ENCODE measurements at places on chromosomes 16 and 17.
A peak's percentile ranks its signal among the peaks of the same experiment; 100 is the strongest.

DNA sequence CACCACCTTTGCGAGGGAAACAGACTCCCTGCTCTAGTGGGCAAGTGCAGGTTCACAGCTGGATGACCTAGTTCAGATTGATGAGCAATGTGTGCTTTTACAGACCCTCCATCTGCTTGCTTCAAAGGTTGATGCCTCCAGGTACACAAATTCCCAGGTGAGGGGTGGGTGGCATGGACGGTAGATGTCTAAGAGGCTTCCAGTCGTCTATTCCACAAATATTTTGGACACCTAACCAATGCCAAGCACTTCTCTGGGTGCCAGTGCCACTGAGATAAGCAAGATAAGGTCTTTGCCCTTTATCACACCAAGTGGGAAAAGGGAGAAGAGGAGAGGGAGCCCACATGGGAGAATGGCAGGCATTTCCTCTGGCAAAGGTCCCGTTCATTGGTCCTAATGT, 316.6 kb upstream of the CDH5 start:
- DNase-seq, result no peak

GRCh38 chr17:491086-492021, 138.7 kb upstream of the RPH3AL start:
- DNase-seq, result no peak

DNA sequence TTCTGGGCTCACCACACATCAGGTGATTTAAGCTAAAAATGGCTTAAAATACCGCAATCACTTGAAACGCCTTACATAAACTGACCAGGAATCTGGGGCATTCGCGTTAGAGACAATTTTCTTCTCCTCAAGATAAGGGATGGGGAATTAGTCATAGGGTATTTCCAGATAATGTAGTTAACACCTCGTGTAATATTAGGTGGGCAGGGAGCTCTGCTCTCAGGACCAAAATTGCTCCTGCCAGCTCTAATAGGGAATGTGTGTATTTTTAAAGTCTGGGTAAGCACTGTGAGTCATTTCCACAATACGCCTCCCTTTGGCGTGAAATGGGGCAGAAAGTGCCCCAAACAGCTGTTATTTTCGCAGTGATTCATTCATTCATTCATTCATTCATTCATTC, 408.6 kb downstream of the MAF start:
- no peak for DNase-seq

- DNase-seq, result no peak
These were observed 75.9 kb upstream of the ZNF750 start for GRCh38 chr17:82915757-82916027.

GRCh38 chr17:6713130-6713917, at the start of gene SLC13A5:
SLC13A5 (minus strand) TSS chr17:6713369; CDS start chr17:6713333, 36 bp downstream.
- DNase-seq, result no peak

- DNase-seq, result no peak
These were observed 376.1 kb upstream of the ERCC4 start for GRCh38 chr16:13543850-13544249.

GRCh38 chr17:17957584-17957916, 14.7 kb downstream of the TOM1L2 start:
- DNase-seq, result no peak

- peak; percentile 18 for DNase-seq
These were observed 192.4 kb upstream of the GSE1 start for GRCh38 chr16:85420501-85421337.

GRCh38 chr16:81996664-81997509, 14.4 kb downstream of the SDR42E1 start:
- peak; percentile 12 for DNase-seq

DNA sequence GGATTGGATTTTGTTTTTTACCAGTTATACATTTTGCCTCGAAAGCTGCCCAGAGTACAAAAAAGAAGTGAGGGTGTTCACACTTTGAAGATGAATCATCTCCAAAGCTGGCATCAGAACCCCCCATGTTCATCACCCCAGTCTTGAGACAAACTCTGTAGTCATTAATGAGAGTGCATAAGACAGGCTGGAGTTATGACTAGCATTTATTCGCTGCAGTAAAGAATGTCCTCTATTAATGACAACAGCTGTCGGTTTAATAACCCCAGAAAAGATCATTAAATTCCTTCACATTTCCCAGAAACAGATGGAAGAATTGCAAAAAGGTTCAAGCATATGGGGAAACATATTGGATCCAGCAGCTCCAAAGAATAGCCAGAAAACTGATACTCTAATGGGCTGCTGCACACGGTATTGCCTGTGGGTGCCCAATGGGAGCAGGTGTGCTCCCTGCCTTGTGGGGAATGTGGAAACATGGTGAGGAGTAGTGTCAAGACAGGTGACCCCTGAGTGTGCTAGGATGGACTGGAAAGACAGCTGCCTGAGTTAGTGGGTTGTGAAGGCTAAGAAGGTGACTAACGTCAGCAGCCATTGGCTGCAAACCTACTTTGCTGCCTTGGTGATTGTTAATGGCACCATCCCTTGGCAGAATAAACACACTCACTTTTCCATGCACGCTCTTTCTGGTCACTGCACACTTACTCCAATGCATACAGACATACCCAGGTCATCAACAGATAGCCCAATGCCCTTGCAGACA, 81.9 kb downstream of the AIPL1 start:
- no peak for DNase-seq

DNA sequence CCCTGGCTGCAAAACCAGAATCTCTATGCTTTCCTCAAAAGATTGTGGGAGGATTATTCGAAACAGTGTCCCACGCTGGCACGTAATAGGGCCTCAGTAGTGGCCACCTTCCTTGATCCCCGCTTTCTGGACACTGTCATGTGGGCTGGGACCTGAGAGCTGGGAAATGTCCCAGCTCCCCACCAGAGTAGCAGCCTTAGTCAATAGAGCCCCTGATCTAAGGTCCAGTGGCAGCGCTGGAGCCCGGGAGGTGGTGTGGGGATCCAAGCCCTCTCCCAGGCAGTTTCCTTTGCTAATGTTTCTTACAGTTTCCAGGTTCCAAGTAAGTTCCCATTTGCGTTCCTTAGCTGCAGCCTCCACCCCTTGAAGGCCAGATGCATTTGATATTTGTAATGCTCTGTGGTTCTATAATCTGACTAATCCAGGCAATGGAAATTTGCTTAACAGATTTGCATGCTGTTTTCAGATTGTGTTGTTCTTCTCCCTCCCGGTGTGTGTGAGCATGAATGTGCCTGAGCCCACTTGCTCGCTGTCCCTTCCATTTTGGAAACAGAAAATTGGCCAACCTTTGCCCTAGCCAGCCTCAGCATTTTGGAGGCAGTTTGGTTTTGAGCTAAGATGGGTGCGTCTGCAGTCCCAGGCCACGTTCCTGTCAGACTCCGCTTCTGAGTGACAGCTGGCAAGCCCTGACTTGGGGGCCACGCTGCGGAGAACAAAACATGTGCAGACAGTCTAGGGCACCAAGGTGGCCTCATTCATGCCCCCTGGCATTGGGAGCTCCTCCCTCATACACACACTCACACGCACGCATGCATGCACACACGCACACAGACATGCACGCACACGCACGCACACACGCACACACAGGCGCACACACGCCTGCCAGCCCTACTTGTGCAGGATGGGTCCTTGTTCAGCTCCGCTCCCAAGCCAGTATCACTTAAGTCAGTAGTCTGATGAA, 69.4 kb downstream of the CCDC182 start:
- DNase-seq, result no peak

GRCh38 chr17:58541249-58541648, 26.8 kb upstream of the MTMR4 start:
- no peak for DNase-seq

- no peak for DNase-seq
These were observed 62.4 kb downstream of the SNX11 start for GRCh38 chr17:48169926-48170325.

DNA sequence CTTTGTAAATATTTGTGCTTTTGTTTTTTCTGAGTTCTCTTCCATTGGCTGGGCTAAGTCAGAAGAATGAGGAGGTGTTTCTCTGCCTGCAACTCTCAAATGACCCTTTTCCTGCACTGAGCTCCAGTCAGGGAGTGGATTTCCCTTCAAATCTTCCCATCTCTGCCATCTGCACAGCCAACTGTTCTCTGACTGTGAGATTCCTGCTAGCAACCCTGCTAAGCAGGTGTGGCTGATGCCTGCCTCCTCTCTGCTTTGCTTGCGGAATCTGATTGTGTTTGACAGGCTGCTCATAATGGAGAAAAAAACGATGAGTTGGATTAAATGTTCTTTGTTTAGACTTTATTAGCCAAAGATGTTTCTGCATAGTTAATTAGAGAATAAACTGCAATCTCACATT, 519.8 kb downstream of the TMEM114 start:
- no peak for DNase-seq

- no peak for DNase-seq
These were observed 4.0 kb upstream of the HSD3B7 start for GRCh38 chr16:30980959-30981358.

- DNase-seq, result peak; percentile 39
These were observed 117.0 kb downstream of the RAB11FIP4 start for GRCh38 chr17:31508288-31509094.

- DNase-seq, result no peak
These were observed 6.0 kb downstream of the ARHGAP23 start for GRCh38 chr17:38434178-38434665.

GRCh38 chr17:17091856-17092756, 49.8 kb downstream of the MPRIP start:
- no peak for DNase-seq

DNA sequence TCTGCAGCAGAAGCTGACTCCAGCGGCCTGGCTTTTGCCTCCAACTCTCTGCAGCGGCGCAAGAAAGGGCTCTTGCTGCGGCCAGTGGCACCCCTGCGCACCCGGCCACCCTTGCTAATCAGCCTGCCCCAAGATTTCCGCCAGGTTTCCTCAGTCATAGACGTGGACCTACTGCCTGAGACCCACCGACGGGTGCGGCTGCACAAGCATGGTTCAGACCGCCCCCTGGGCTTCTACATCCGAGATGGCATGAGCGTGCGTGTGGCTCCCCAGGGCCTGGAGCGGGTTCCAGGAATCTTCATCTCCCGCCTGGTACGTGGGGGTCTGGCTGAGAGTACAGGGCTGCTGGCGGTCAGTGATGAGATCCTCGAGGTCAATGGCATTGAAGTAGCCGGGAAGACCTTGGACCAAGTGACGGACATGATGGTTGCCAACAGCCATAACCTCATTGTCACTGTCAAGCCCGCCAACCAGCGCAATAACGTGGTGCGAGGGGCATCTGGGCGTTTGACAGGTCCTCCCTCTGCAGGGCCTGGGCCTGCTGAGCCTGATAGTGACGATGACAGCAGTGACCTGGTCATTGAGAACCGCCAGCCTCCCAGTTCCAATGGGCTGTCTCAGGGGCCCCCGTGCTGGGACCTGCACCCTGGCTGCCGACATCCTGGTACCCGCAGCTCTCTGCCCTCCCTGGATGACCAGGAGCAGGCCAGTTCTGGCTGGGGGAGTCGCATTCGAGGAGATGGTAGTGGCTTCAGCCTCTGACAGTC, 1.3 kb downstream of the PARD6A start:
- DNase-seq, result no peak

GRCh38 chr16:87582216-87582965, 19.9 kb upstream of the JPH3 start:
- no peak for DNase-seq

- no peak for DNase-seq
These were observed 28.9 kb downstream of the OR1D5 start for GRCh38 chr17:3034578-3034920.

DNA sequence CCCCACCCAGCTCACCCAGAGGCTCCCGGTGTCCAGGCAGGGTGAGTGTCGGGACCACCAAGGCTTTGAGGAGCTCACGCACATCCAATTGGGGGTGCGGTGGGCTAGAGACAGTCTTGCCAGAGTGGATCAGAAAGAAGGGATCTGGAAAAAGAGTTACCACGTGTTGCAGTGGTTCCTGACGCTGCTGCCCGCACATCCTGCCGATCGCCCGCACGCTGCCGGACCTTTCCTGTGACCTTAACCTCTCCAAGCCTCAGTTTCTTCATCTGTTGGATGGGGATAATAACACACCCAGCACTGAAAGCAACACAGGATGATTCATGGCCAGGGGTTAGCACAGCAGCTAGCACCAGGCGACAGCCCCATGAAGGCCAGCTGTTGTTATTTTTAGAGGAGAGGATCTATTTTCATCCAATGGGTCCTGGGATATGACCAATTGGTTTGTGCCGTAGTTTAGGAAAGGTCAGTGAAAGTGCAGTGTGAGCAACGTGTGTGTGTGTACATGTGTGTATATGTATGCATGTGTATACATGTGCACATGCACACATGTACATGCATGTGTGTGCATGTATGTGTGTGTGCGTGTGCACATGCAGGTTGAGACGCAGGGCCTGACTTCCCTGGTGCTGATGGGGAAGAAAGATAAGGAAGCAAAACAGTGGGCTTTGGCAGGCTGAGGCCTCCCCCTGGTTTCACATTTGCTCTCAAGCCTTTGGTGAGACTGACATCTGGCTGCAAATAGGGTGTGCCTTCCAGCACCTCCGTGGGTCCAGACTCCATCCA, 2.5 kb downstream of the ITGAX start:
- no peak for DNase-seq

DNA sequence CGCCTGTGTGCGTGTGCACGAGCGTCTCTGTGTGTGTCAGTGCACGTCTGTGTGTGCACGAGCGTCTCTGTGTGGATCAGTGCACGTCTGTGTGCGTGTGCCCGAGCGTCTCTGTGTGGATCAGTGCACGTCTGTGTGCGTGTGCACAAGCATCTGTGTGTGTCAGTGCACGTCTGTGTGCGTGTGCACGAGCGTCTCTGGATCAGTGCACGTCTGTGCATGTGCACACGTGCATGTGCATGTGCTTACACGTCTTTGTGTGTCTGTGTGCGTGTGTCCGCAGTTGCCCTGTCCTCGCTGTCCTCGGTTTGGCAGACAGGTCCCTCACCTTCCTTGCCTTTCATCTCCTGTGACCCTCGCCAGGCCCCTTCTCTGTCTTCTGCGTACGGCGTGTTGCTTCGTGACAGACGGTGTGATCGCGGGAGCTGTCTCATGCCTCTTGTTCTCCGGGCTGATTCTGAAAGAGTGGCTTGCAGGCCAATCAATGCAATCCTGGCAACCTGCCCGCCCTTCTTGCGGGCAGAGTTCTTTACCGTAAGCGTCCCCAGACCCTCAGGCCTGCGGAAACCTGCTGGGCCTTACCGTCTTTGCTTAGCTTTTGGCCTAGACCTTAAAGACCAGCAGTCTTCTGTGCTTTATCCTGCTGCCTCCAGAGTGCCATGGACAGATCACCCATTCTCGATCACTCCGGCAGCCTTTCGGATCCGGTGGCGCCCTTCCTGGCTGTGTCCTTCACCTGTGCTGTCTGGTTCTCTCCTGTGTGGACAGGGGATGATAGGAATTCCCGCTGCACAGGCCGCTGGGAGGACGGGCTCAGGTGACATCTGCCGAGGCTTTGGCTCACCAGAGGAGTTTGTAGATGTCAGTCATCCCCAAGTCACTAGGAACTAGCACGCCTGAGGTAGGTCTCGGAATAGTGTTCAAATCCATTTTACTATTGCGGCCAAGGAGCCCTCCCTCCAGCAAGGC, 18.5 kb downstream of the MLYCD start:
- DNase-seq, result no peak

- no peak for DNase-seq
These were observed 69.1 kb downstream of the PRKCA start for GRCh38 chr17:66371561-66371960.

GRCh38 chr16:56869513-56870275, 4.7 kb downstream of the SLC12A3 start:
- peak; percentile 27 for DNase-seq

Data from GF-D8 (cell line).